Activated T-helper 9 cell treated with anti-CD3 and anti-CD28 coated beads, Interleukin-2, amount 50 U/mL, for 16 hours (primary cell): ENCODE measurements at places on chromosomes 16 and 17.

DNA sequence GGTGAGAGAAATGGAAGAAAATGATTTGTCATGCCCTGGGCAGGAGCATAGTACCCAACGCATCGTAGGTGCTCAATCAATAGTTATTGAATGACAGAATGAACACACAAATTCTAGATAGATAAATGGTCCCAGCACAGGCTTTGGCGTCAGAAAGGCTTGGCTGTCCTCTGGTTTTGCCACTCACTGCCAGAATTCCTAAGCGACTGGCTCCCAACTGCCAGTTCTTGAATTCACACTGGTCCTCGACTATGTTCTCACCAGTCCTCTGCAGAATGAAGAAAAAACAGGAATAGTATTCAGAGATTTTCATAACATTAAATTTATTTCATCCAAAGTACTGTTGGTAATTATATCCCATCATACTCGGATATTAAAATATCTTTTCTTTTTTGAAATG is 163.1 kb upstream of the NOL11 start:
- DNase-seq = no peak

DNA sequence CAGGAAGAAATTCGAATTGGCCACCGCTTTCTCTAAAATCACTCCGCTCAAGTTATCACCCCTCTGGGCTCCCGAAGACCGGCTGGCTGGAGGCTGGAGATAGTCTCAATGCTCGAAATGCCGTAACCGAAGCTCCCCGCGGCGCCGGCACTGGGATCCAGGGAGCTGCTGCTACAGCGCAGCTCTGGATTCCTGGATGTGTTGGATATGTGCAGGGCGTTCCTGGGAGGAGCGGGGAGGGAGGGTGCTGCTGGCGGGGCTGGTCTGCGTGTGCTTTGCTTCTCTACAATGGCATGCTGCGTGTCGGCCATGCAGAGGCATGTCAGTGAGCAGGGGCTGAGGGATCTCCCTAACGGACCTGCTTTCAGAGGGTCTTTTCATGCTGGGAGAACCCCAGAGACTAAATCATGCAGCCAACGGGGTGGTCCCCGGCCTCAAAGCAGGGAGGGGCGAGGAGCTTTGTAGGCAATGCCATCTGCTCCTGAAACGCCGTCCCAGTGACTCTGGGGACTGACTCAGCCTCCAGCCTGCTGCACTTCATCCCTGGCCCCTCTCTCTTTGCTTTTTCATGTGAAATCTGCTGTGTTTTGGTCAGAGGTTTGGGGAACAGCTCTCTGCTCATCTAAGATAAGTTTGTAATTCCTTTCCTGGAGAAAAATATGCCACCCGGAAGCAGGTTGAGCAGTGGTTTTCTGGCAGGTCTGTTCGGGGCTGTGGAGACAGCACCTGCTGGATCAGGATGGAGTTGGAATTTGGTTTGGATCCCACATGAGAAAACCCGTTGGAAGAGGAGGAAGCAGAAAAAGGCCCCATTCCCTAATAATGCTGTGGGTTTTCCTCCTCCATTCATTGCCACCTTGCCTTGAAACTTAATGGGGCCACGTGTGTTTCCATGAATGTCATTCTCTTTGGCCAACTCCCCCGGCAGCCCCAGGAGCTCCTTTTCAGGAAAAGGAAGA is 311.4 kb downstream of the SEC14L1 start:
- no peak for DNase-seq

- DNase-seq = no peak
Observed at GRCh38 chr16:46801428-46802049, 29.4 kb downstream of the C16orf87 start.

GRCh38 chr16:88435437-88436355 is 17.4 kb upstream of the ZFPM1 start:
- DNase-seq = no peak

- DNase-seq = no peak
Observed at GRCh38 chr17:27207073-27207513, 86.8 kb upstream of the WSB1 start.
